ENCODE measurements at places on chromosomes 12 and 14.

GRCh38 chr14:24958271-24958670 is 91.7 kb downstream of the STXBP6 start:
- DNase-seq: no peak

- no peak for DNase-seq
Measured at GRCh38 chr14:28102814-28103213, 663.8 kb upstream of the FOXG1 start.

DNA sequence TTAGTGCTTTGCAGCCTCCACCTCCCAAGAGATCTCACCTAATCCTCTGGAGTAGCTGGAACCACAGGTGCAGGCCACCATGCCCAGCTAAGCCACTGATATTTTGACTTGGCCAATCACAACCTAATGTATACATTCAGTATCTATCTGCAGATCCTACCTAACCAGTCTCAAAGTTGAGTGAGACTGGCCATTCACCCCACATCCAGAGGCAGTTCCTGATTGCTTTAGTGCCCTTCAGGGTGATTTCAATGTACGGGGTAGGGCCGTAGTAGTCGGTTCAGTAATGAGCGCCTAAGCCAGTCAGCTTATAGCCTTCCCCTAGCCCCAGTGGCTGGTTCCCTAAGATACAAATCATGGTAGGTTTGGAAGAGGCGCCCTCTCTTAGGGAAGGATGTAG is 27.4 kb upstream of the FBXO34 start:
- no peak for DNase-seq

GRCh38 chr12:115337693-115338543 is 653.9 kb upstream of the TBX3 start:
- DNase-seq: no peak

DNA sequence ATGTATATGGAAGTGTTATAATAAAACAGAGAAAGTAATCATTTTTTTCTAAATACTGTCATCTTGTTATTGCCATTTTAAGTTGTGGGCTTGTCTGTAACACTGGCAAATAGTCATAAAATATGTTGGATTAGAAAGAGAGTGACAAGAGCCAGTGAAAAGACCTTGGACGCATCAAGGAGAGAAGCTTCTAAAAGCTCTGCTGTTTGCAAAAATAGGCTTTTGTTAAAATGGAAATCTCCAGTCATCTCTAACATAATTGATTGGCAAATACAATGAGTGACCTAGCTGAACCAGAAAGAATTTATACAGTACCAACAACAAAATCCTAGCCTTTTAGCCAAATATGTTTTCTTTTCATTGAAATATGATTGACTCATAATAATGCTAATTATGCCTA is 245.8 kb upstream of the RMST start:
- DNase-seq: no peak

- DNase-seq: no peak
Measured at GRCh38 chr14:55423969-55424368, 12.3 kb upstream of the ATG14 start.

DNA sequence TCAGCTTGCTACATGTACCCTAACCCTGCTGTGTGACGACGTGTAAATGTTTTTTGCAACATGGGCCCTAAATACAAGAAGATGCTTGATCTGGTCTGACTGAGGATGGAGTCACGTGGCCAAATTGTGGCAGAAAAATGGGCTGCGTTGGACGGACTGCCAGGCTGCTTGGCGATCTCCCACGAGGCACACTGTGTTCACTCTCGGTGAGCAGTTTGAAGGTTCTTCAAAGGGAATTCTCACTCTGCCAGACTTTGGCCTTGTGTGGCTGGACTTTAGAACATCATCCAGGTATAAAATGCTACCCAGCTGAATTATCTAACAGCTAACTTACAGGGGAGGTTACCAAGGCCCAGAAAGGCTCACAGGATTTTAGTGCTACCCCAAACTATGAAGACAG is 85.1 kb downstream of the KDM2B start:
- DNase-seq: no peak

DNA sequence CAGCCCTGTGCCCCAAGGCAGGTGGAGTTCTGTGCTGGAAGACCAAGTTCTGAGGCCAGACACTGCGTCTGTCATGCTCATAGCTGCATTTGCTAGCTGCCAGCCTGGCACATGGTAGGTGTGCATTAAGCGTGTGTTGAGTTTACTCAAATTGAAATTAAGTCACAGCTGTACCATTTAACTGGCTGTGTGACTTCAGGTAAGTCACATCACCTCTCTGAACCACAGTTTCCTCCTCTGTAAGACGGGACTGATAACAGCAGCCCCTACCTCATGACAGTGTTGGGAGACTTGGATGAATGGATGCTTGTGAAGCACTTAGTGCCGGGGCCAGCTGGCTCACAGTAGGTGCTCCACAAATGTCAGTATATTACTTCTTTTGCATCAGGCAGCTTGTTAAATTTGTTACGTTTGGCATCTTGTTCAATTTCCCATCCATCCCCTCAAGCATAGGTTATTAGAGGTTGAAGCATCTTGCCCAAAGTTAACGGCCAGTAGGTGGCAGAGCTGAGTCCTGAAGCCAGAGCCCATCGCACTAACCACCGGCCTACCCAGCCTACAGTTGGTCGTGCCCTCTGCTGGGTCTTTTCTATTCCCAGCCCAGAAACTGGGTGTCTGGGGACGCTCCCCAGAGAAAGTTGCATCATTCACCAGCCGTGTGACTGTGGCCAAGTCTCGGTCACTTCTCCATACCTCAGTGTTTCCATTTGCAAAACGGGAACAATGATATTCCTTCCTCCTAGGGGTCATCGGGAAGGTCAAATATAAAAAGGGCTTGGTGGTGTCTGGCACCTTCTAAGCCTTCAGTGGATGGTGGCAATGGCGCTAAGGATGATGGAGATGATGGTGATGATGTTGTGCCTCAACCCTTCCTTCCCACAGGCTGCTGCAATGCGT is 4.5 kb downstream of the DAO start:
- DNase-seq: peak; percentile 59

DNA sequence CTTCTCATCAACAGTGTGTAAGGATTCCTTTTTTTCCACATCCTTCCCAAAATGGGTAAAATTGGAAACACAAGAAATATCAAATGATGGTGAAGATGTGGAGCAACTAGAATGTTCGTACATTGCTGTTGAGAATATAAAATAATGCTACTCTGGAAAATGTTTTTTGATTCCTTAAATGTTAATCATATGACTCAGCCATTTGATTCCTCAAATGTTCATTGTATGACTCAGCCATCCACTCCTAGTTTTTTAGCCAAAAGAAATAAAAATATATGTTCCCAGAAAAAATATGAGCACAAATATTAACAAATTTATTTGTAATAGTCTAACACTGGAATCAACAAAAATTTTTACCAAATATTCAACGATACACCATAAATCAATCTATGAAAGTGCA is 1108.6 kb downstream of the LRFN5 start:
- no peak for DNase-seq

DNA sequence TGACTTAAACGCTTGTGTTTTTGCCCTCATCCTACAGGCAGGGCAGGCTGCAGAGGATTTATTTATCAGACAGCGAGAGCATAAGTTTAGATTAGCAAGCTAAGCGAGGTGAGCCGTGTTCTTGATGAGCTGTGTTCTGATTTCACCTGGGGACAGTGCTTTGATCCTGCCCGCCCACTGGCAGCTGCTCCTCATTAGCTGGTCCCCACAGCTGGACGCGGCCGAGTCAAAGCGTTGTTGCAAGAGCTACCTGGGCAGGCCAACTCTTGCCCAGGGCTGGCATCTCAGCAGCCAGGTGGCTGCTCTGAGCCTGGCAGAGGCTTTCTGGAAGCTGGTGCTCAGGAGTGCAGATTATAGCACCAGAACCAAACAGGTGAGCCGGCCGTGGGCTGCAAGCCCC is 46.8 kb upstream of the BEGAIN start:
- no peak for DNase-seq

DNA sequence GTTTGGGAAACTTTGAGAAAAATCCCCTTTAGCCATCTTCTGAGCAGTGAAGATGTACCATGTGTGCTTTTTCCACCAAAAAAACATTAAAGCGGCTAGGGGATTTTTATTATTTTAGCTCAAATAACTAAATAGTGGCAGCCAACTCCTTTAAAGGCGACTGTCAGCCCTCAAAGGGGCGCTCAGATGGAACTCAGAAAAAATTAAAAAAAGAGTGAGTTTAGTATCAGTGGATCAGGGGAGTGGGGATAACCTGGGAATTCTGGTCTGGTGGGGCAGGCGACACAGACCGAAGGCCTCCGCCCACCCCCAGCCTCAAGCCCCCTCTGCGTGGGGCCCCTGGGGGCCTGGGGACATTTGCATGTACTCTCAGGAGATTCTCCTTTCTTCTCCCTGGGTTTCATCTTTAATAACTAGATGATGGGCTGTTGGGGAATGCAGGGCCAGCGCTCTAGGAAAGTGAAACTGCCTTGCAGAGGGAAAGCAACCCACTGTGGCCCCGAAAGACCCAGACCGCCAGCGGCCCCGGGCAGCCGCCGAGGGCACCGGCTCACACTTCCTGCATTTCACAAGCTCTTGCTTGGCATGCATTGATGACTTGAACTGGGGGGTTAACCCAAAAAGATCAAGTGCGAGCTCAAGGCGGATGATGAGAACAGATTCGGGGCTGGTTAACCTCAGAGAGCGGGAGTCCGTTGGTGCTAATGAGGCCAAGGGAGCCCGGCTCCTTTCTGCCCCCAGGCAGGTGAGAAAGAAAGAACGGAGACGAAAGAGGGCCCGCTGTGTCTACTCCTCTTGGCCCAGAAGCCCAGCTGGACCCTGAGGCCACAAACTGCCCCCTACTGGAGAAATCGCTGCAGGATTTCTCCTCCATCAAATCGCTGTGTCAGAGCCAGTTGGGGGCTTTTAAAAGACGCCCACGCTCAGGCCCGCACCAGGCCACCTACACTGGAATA is 7.3 kb upstream of the BATF start:
- DNase-seq: no peak

DNA sequence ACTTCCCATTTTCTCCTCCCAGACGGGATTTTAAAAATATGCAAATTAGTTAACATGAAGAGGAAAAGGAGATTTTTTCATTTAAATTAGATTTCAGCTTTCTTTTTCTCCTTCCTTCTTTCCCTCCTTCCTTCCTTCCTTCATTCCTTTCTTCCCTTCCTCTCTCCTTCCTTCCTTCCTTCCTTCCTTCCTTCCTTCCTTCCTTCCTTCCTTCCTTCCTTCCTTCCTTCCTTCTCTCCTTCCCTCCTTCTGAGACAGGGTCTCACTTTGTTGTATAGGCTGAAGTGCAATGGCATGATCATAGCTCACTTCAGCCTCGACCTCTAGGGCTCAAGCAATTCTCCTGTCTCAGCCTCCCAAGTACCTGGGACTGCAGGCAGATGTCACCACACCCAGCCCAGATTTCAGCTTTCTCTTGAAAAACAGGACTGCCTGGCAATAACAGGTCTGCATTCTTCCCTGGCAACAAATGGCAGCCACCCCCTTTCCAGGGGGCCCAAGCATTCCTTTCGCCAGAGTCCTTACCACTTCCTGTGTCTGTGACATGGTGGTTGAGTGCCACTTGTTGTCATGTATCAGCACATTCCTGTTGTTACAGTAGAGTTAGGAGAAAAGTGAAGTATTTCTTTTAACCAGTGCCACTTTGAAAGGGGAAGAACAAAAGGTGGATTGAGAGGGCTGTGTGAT is 119.1 kb downstream of the PTPN11 start:
- no peak for DNase-seq

DNA sequence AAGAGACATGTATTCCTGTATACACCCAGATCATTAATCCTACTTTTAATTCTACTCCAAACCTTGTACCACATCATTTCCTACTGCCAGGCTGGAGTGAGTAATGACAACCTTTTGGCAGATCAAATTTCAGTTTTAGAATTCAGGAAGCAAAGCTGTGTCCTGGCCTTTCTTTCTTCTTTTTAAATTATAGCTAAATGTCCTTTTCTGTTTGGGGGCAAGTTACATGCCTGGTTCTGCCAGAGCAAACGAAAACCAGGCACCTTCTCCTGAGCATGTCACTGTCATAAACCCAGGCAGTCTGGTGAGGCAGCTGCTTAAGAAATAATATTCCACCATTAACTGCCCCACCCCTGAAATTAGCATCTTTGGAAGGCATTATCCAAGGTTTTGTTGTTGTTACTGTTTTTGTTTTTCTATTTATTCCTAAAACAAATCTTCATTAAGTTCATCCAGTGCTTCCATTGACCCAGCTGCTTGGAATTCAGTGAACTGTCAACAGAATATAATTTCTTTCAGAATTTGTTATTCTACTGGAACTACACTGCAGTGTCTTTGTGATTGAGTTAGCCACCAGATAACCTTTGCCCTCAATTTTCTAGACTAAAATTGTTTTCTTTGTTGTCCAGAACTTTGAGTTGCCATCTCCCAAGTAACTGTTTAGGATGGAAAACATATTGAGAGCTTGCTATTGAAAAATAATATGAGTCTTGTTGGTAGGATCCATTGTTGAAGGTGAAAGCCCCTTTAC is 33.2 kb downstream of the SAMD4A start:
- no peak for DNase-seq

DNA sequence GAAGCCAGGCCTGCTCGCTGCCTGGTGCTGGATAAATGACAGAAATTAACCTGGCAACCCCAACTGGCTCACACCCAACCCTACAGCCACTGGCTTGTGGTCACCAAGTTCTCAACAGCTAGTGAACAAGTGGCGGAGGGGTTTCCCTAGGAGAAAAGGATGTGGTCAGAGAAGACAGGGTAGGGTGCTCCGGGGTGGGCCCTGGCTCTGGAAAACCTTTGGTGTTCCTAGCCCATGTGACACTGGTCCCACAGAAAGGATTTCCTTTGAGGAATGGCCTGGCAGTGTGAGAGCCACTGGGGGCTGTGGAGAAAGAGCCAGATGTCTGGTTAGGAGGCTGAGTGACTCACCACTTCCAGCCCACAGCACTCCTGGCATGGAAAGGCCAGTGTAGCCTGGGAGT is 8.7 kb downstream of the SYNE3 start:
- no peak for DNase-seq

- no peak for DNase-seq
Measured at GRCh38 chr14:68676511-68676943, 116.3 kb downstream of the ZFP36L1 start.

GRCh38 chr14:72714871-72715214 is 179.1 kb downstream of the DPF3 start:
- DNase-seq: no peak

GRCh38 chr14:73472185-73473114 is 14.1 kb upstream of the NUMB start:
- no peak for DNase-seq

DNA sequence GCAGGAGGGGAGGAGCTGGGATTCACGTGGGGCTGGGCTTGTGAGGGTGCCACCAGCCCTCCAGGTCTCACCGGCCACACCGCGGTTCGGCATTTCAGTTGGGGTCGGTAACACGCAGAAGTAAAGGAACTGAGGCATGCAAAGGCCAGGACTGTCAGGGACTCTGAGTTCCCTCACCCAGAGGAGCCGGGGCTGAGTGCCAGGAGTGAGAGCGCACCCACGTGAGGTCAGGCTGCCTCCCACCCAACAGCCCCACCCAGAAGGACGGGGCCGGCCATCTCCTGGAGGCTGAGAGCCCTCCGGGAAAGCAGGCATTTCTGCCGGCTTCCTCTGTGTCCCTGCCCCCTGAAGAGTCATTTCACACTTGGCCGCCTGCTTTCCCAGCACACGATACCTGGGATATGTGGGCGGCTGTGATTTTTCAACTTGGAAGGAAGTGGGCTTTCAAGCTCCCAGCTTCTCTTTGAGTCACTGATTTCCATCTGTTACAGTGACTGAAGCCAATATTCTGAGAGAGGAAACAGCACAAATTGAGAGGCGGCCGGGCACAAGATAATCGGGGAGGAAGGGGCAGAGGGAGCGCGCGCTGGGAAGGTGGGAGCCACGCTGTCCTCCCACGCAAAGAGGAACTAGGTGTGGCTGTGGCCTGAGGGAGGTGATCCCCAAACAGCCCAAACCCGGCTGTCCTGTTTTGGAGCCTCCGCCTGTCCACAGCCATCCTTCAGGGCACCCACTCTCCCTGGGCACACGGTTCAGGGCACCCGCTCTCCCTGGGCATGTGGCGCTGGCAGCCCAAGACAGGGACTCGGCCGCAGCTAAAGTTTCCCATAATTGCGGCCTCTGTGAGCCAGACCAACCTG is 19.0 kb downstream of the GALNT9 start:
- no peak for DNase-seq

Data from activated CD4-positive, alpha-beta T cell treated with anti-CD3 and anti-CD28 coated beads, Interleukin-2, amount 50 U/mL, for 4 hours (primary cell).